ENCODE measurements at places on chromosomes 4 and X. TPM values are rescaled to one million over a fixed set of nuclear protein-coding genes. Genes with fewer than 3 reads are reported as not detected.

GRCh38 chrX:120750381-120750780 lies 120.5 kb upstream of the C1GALT1C1 start:
- DNase-seq = no peak

ITIH6 gene
- total RNA-seq = not detected

GRCh38 chr4:121690001-121690400 lies 6.8 kb downstream of the ANXA5 start:
- DNase-seq = no peak

DNA sequence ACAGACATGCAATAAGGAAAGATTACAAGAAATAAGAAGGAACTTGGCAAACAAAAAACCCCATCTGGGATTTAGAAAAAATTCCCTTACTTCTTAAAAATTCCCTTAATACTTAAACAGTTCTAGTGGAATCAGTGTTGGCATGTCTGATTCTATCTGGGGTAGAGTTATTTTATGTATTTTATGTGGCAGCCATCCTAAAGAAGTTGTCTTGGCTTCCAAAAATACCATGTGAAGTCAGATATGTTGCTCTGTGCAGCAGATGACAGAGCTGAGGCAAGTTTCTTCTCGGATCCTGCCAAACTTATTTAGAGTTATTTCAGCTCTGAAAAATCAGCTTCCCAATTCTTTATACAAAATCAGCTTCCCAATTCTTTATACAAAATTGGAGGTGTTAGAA lies 14.7 kb downstream of the YY2 start:
- no peak for DNase-seq

- DNase-seq = peak; percentile 79
Observed at GRCh38 chr4:53960843-53961242, 103.6 kb downstream of the CHIC2 start.

WWC2 gene
- 28.2 TPM for total RNA-seq

RPA4 gene
- 0.99 TPM for total RNA-seq

DNA sequence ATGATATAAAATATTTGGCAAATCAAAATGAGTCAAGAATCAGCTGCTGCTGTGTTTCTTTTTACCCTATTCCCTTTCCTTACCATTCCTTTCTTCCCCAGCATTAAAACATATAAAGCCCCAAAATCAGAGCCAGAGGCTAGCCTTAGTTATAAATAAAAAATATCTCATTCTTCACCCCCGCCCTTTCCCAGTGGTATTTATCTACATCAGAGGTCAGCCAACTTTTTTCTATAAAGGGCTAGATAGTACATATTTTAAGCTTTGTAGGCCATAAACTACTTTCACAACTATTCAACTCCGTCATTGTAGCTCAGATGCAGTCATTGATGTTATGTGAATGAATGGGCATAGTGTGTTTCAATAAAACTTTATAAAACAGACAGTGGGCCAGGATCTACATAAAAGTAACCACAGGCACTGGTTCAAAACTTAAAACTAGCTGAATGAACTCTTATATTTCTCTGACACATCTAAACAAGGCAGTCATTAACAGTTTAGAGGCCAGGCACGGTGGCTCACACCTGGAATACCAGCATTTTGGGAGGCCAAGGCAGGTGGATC lies 30.5 kb upstream of the TCEANC start:
- no peak for DNase-seq
